ENCODE measurements at places on chromosomes 12 and 14.

DNA sequence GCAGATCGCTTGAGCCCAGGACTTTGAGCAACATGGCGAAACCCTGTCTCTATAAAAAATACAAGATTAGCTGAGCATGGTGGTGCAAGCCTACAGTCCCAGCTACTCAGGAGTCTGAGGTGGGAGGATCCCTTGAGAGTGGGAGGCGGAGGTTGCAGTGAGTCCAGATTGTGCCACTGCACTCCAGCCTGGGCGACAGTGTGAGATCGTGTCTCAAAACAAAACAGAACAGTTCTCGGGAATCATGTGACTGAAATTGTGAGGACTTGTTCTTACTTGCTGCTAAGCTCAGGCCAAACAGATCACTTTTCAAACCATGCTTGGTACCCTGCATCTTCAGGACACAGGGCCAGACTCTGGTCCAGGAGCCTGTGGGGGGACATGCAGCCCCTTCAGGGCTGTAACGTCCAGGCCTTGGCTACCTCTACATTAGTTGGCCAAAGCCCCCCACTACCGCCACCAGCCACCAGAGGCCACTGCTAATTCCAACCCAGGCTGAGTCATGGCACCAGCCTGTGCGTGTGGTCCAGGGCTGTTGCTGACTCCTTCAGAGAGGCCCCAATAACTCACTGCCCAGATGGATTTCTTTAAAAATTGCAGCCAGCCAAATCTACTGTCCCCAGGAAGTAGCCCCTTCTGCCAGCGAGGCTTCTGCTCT lies 33.4 kb upstream of the SYNDIG1L start:
- DNase-seq, result peak; percentile 64

DNA sequence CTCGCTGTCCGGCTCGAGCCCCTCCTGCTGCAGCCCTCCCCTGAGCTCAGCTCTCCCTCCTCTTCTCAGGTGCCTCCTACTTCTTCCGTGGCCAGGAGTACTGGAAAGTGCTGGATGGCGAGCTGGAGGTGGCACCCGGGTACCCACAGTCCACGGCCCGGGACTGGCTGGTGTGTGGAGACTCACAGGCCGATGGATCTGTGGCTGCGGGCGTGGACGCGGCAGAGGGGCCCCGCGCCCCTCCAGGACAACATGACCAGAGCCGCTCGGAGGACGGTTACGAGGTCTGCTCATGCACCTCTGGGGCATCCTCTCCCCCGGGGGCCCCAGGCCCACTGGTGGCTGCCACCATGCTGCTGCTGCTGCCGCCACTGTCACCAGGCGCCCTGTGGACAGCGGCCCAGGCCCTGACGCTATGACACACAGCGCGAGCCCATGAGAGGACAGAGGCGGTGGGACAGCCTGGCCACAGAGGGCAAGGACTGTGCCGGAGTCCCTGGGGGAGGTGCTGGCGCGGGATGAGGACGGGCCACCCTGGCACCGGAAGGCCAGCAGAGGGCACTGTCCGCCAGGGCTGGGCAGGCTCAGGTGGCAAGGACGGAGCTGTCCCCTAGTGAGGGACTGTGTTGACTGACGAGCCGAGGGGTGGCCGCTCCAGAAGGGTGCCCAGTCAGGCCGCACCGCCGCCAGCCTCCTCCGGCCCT lies 22.8 kb downstream of the MMP17 start:
- DNase-seq, result peak; percentile 78

DNA sequence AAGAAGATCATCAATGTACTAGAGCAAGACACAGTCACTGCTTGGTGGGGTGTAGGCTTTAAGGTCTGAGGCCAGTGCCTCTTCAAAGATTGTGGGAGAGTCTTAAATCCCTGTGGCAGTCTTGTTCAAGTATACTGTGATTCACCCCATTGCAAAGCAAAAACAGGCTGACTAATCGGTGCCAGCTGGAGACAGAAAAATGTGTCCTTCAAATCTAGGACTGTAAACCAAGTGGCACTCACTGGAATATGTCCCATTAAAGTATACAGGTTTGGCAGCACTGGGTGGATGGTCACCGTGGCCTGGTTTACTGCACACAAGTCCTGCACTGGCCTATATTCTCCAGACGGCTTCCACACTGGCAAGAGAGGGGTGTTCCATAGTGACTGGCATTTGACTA lies 1315.3 kb downstream of the TMEM121 start:
- DNase-seq, result no peak

DNA sequence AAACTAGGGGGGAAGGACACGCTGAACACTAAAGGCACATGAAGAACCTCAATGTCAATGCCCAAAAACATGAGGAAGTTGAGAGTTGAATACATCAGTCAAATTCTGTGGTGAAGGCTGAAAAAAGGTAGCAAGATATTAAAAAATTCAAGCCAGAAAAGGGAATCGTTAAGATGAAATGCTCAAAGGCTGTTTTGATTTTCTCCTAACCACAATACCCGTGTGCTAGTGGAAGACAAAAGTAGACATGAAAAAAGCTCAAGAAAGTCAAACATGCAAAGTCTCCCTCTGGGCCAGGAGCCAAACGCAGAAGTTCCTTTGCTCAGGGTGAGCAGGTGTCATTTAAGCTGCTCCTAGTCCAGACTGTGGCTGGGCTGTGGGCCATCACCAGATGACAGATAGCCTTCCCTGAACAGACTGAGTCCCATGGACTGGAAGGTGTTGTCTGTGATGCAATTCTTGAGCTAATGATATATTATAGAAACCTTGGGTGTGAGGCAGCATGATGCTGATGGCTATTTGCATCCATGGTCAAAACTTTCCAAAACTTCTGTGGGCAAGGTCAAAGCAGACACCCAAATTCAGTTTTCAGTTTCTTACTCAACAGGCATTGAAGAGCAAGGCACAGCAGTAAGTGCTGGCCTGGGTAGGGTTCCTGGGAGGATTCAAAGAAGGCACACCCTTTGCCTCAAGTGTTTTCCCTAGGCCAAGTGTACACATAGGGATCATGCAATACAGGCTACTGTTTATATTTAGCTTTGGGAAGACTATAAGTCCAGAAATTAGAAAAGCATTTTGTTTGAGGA lies 81.6 kb downstream of the MYRFL start:
- no peak for DNase-seq

- no peak for DNase-seq
Observed at GRCh38 chr14:59331217-59331616, 134.0 kb downstream of the GPR135 start.

- no peak for DNase-seq
Observed at GRCh38 chr12:13027508-13027907, 16.7 kb upstream of the FAM234B start.

DNA sequence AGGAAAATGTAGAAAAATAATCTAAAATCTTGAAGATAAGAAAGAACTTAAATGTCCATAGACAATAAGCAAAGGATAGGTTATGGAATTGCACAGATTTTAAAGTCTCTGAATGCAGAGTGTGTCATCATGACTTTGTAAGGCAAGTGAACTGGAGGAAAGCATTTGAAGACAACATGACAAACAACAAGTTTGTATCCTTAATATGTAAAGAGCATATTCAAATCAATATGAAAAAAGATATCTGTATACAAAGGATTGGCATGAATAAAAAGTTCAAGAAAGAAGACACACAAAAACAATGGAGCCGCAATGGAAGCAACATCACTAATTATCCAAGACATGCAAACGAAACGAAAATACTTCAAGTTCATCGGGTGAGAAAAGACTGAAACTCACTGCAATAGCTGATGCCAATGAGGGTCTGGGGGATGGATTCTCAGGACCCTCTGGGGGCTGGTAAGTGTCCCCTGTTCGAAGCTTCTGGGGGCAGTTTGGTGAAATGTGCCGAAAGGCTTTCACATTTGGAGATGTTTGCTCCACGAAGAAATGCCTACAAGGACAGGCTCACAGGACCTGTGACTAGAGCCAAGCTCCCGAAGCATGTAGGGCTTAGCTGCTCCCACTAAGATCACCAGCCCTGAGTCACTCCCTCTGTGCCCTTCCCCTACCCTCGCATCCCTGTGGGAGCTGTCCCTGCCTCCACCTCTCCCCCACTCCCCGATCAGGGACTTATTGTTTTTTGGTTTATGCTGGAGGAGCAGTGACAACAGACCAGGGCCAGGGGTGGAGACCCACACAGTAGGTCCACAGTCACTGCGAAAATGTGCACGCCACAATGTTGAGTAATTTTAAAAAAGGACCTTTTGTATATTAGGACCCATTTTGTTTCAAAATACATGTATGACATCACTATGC lies 345.7 kb upstream of the SFSWAP start:
- DNase-seq, result no peak

DNA sequence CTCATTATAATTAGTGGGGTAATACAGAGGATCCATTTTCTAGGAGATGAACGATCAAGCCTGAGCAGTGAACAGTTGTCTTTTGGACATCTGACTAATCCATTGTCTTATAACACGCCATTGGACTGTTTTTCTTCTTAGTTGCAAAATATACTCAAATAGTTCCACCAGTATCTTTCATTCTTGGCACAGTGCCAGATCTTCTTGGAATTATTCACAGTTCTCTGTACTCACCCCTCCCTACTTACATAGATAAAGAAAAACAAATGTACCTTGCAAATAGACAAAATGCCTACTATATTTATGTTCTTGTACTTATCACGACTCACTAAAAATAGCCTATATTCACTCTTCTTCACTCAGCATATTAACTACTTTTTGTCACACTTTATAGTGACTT lies 3.8 kb downstream of the CBLN3 start:
- DNase-seq, result peak; percentile 53

DNA sequence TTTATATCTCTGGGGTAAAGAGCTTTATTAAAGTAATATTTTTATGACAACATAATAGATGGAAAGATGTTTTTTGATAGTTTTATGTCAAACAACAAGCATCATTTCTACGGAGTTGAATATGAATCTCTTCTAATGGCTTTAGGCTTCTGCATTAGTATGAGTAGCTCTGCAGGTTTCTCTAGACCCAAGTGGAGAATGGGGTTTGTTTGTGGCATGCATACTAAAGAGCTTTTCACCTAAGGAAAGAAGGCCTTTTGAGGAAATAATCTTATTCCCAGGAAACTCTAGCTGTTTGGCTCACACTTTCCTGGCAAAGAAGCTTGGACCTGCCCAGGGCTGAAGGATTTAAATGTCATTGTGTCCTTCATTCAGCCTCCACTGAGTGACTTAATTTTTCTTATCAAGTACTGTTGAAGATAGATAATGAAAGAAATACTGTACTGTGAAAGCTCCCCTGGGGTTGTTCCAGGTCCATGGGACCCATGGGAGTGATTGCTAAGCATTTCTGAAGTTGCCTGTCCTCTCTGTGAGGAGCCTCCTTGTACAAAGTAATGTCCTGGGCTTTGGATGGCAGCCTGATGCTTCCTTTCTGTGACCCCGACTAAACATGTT lies 469.3 kb downstream of the LRIG3 start:
- no peak for DNase-seq

GRCh38 chr12:57218030-57218853 lies 1.6 kb downstream of the NXPH4 start:
- DNase-seq, result no peak

GRCh38 chr14:77044783-77045237 lies 16.3 kb upstream of the IRF2BPL start:
- no peak for DNase-seq

DNA sequence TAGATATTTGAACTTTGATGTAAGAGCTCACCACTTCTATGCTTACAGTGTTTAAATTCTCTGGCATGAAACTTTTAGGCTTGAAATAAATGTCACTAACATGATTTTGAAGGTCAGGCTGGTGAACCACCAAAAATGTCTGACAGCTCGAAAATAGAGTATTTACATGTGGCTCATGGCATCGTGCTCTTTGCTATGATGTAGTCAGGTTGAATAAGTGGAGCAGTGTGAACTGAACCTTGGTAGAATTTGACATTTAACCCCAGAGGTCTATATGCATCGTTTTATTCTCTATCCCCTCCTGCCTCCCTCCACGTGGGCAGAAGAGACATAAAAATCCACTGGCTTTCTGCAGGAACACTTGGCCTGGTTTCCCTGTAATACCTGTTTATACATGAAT lies 369.7 kb upstream of the ATP2B1 start:
- DNase-seq, result no peak
